AG04450 (cell line): ENCODE measurements at places on chromosomes 12 and 14.

- no peak for DNase-seq
These were observed 380.1 kb downstream of the ZFP36L1 start for GRCh38 chr14:68412505-68413465.

DNA sequence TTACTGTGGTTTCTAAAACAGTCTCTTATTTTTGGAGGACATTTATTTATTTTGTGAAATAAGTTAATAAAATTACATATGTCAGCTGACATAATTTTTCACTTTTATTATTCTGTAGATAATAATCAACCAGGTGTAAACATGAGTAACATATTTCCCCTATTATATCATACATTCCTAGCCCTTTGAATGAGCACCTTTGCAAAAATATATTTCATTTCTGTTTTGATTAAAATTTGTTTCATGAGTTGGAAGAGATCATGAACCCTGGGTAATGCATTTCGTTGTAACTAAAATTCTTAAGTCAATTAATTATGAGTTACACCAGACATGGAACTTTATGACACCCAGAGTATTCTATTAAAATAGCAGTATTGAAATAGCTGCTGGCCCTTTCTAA is 56.3 kb downstream of the SLC16A7 start:
- no peak for DNase-seq

- no peak for DNase-seq
These were observed 16.3 kb downstream of the TMEM119 start for GRCh38 chr12:108581311-108582227.

GRCh38 chr12:32877601-32878459 is 18.7 kb downstream of the PKP2 start:
- no peak for DNase-seq

DNA sequence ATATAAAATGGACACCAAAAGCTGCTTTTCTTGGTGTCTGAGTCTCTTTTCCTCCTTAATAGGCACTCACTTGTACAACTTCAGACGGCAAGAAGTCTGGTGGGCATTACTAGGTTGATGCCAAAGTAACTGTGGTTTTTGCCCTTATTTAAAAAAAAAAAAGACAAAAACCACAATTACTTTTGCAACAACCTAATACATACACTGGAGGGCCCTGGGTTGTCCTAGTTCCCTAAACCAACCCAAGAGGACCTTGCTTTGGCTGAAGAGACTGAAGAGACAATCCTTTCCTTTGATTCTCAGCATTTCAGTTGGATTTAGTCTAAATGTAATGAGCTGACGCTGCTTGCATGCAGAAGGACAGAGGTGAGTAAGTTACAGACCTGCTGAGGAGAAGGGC is 16.2 kb upstream of the PLEKHG3 start:
- DNase-seq = no peak

DNA sequence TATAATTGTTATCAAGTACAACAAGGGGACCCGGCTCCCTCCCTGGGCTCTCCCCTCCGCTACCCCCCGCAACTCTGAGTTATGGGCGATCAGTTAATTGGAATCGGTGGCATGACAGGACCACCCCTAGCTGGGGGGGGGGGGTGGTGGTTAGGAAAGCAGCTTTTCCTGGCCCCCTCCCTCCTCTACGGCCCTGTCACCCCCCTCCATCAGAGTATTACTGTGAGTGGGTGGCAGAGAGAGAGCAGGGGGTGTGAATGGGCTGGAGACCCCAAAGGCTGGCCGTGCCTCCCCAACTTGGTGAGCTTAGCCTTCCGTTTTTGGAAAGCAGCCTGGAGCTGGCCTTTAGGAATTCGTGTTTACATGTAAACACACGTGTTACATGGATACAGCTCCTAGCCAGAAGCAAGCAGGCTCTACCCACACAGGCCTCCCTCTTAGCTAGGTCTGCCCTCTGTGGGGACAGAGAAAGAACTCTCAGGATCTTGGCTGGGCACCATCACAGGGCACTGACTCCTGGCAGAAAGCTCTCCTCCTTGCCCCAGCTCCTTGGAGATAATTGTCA is 1.1 kb upstream of the HOXC4 start:
- DNase-seq = no peak

DNA sequence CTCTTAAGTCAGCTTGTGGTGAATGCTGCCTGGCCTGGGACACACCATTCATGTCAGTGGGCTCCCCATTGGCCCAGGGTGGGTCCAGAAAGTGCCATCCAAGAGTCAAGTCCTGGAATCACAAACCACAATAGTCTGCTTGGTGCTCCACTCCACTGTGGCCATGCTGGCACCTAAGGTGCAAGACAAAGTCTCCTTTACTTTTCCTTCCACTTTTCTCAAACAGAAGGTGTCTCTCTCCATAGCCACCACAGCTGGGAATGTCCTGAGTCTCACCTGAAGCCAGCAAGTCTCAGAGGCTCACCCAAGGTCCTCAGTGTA is 9.0 kb downstream of the RDH16 start:
- no peak for DNase-seq

- DNase-seq = no peak
These were observed 85.1 kb downstream of the DERA start for GRCh38 chr12:15996254-15996653.

- DNase-seq = no peak
These were observed 486.7 kb downstream of the APAF1 start for GRCh38 chr12:99131751-99132199.

- no peak for DNase-seq
These were observed 502 bp downstream of the KIF26A start for GRCh38 chr14:104138718-104139459.

DNA sequence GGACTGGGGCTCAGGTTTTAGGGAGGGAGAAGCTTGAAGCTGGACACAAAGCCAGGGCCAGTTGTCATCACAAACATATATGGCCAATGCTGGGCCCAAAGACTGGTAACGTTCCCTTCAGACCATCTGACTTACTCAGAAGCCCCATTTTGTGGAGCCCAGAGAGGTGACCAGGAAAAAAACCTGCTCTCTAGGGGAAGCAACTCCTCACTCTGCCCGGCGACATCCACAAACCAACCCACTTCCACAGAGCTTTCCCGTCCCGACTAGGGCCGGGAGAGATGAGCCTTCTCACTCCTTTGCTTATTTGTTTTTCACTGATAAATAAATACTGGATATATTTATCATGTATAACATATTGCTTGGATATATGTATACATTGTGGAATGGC is 180.9 kb upstream of the RTL1 start:
- DNase-seq = no peak

DNA sequence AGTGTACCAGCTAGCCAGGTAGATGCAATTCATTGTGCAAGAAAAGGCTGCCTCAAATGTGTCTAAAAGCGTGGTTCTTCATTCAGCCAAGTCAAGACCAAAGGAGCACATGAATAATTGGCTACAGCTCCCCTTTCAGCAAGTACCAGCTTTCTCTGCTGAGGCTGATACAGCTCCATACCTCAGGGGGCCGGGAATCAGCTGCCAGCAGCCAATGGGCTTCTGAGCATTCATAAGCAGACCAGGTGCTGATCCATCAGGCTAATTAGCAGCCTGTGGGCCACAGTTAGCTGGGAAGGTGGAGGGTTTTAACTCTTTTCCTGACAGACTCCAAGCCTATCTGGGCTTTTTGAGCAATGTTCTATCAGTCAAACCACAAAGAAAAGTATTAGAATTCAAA is 264.7 kb downstream of the APAF1 start:
- no peak for DNase-seq

DNA sequence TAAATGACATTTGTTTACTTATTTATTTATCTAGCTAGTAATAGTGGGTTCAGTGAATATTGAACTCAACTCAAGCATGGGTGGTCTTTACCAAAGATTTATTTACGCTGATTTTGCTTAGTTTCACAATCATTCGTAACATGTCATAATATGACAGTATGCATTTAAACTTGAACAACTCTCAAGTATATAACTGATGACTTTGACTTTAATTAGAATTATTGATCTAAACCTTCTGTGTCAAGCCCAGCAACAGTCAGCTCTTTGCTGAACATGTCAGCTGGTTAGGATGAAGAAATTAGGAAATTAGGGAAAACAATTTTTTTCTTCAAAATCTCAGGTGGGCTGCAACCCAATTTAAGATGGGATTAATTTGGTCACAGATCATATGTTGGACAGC is 210.5 kb upstream of the G2E3 start:
- no peak for DNase-seq

GRCh38 chr14:103679351-103679750 is 35.9 kb downstream of the XRCC3 start:
- DNase-seq = no peak

- DNase-seq = no peak
These were observed 5.4 kb downstream of the SLC15A4 start for GRCh38 chr12:128818065-128819022.

DNA sequence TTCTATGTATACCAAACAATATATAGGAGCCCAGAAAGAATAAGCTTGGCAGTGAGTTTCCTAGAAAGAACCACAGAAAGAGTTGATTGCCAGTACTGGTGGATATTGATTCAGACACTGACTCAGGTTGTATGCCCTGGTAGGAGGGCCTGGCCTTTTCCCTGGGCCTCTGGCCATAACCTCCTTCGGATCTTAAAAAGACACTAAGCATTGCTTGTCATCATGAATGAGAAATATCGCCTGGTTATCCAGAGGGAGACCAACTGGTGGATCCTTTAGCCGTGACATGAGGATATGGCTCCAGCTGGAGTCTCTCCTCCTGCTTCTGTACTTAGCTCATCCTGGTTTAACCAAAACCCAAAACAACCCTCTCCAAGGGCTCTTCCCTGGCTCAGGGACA is 231.5 kb downstream of the MSRB3 start:
- no peak for DNase-seq

- DNase-seq = no peak
These were observed 356.8 kb downstream of the ALG10 start for GRCh38 chr12:34379142-34379541.

GRCh38 chr12:39327510-39327909 is 115.4 kb downstream of the KIF21A start:
- DNase-seq = no peak
